ENCODE measurements at places on chromosomes 2 and 18.
A peak's percentile ranks its signal among the peaks of the same experiment; 100 is the strongest.

- peak overlapping the region; percentile 98 for H3K27ac ChIP-seq
- H3K4me3 ChIP-seq: peak overlapping the region; percentile 78
- H3K27me3 ChIP-seq: no peaks in the 10 kb centered on the region
- peak; percentile 89 for DNase-seq
- H3K36me3 ChIP-seq: no peaks in the 10 kb centered on the region
Observed at GRCh38 chr2:70086278-70086837, 919 bp upstream of the PCBP1 start.

DNA sequence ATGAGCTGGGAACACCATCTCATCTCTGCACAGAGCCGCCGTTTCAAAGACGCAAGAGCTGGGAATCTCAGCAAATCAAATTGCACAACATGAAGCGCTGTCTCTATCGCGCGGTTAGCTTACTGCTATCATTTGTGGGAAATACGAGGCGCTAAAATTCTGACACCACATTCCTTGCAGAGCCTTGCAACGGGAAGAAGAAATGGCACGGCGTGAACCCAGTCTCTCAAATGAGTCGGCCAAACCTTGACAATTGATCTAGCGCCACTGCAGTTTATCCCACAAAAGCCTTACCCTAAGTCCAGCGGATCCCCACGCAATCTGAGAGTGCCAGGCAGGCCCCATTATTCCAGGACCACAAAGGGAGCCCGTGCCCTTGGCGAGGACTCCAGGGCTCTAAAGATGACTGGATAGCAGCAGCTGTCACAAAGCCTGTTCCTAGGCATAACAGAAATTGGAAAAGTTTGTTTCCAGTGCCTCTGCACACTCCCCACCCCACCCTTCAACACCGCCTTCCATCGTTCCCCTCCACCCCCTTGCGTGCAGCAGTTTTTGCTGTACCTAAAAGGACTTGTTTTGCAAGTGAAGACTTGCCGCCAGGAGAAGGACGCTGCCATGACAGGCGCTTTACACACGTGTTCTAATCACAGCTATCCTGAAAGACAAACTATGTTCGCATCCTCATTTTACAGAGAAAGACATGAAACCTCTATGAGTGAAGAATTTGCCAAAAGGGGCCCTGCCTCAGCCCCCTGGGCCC, 252.4 kb downstream of the EIPR1 start:
- H3K4me1 ChIP-seq: no peaks in the 10 kb centered on the region
- H3K36me3 ChIP-seq: no peaks in the 10 kb centered on the region
- H3K27ac ChIP-seq: no peak overlapping the region
- H3K4me3 ChIP-seq: no peak overlapping the region
- H3K27me3 ChIP-seq: no peaks in the 10 kb centered on the region
- DNase-seq: no peak

DNA sequence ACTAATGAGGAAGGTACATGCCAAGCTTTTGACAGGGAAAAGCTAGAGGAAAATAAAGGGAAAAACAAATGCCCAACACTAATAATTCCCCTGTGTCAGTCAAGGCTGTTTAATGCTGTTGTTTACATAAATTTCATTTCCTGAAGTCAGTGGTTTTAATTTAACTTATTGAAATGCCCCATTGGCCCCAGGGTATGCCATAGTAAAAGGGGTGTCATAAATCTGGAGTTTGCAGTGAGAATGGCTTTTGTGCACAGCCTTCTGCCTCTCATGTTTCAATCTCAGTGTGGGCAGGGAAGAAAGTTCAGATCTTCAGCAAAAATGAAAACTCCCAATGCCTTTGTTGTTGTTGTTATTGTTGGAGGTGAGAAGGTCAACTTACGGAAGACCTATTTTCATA, 550.1 kb upstream of the DCC start:
- no peak overlapping the region for H3K4me3 ChIP-seq
- no peaks in the 10 kb centered on the region for H3K27me3 ChIP-seq
- no peak for DNase-seq
- H3K36me3 ChIP-seq: no peaks in the 10 kb centered on the region
- H3K4me1 ChIP-seq: no peaks in the 10 kb centered on the region

DNA sequence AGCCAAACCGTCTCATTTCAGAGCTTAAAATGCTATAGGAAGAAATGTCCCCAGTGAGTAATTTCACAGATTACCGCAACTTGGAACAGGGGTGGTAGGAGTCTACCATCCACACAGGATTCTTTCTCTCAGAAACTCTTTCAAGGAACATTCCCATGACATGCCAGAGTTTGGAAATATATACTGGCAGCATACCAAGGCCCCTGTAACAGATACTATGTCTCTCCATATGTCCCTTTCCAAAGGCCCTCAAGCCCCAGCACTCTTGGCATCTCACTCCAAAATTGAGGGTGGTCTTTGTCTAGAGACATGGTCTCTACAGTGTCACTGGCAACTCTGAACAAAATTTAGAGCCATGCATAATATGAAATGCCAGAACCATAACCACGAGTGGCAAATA, 11.0 kb downstream of the FIGLA start:
- no peak for DNase-seq
- no peaks in the 10 kb centered on the region for H3K4me1 ChIP-seq
- H3K4me3 ChIP-seq: no peak overlapping the region
- H3K27me3 ChIP-seq: no peaks in the 10 kb centered on the region

DNA sequence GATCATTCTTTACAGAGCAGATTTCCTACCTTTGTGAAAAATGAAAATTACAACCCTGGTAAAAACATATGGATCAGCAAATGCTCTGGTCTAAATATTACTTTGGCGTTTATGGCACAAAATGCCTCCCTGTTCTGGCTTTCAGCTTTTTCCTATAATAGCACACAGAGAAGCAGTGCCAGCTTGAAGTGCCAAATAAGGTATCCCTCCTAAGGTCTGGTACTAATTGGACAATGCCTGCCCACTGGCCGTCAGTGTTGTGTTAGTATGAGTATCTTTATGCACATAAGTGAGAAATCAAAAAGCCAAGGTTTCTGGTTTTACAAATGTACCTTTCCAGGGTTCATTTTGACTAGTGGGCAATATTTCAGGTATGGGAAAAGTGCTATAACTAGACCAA, 1293.7 kb upstream of the FAM98A start:
- no peak for DNase-seq
- no peak overlapping the region for H3K27ac ChIP-seq
- no peaks in the 10 kb centered on the region for H3K36me3 ChIP-seq
- no peaks in the 10 kb centered on the region for H3K27me3 ChIP-seq
